Activated T-helper 1 cell treated with Interleukin-2 at 50 U/mL for 16 hours (primary cell): ENCODE measurements at places on chromosomes 1 and 21.

GRCh38 chr1:206832352-206832880 lies 33.0 kb upstream of the IL20 start:
- DNase-seq: no peak

- DNase-seq: no peak
Measured at GRCh38 chr1:180562640-180563025, 3.9 kb downstream of the OVAAL start.

GRCh38 chr1:214548988-214549387 lies 2.4 kb downstream of the PTPN14 start:
- no peak for DNase-seq

- DNase-seq: no peak
Measured at GRCh38 chr1:78373676-78374075, 117.1 kb upstream of the PTGFR start.

DNA sequence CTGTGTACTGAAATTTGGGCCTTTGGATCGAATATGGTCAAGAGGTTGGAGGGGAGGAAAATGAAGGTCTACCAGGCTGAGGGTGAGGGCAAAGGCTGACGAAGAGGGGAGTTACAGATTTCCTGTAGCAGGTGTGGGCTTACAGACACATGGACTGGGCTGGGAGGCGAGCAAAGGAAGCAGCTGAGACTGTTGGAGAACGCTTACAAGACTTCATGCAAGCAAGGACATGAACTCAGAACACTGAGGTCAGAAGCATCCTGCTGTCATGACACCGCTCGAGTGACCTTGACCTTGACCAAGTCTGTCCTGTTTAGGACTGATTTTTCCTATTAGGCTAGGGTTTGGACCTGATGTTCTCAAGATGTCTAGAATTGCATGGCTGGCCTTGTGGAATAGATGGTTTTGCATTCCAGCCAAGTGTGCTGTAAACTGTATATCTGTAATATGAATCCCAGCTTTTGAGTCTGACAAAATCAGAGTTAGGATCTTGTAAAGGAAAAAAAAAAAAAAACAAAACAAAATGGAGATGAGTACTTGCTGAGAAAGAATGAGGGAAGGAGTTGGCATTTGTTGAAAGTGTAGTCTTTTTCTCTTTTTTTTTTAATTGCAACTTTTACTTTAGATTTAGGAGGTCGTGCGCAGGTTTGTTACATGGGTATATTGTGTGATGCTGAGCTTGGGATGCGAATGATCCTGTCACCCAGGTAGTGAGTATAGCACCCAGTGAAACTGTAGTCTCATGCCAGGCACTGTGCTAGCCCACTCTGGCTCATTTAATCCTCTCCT lies 5.8 kb downstream of the ELF3 start:
- no peak for DNase-seq

- DNase-seq: no peak
Measured at GRCh38 chr1:8476006-8476405, 158.1 kb downstream of the SLC45A1 start.
